ENCODE measurements at places on chromosomes 5 and 9.

DNA sequence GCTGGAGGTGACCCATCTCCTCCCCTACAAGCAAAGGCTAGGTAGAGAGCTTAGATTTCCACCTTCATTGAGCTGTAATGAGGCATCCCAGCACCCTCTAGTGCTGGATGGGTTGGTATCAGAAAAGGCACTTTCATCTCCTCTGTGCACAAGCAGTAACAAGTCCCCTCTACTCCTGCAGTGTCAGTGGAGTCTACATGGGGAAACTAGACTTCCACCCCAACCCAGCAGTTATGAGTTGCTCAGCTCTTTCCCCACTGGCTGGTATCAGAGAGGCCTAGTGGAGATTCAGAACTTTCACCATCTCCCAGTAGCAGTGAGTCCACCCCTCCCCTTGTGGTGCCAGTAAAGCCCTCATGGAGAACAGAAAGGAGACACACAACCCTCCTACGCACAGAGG, 17.9 kb downstream of the FCN1 start:
- DNase-seq = no peak

- DNase-seq = no peak
Observed at GRCh38 chr9:35481347-35481975, 8.4 kb upstream of the RUSC2 start.

GRCh38 chr5:14123551-14123950, 19.6 kb upstream of the TRIO start:
- no peak for DNase-seq

GRCh38 chr5:92907938-92908606, 672.9 kb downstream of the NR2F1-AS1 start:
- no peak for DNase-seq

- no peak for DNase-seq
Observed at GRCh38 chr9:111566234-111566633, 33.2 kb downstream of the PTGR1 start.

DNA sequence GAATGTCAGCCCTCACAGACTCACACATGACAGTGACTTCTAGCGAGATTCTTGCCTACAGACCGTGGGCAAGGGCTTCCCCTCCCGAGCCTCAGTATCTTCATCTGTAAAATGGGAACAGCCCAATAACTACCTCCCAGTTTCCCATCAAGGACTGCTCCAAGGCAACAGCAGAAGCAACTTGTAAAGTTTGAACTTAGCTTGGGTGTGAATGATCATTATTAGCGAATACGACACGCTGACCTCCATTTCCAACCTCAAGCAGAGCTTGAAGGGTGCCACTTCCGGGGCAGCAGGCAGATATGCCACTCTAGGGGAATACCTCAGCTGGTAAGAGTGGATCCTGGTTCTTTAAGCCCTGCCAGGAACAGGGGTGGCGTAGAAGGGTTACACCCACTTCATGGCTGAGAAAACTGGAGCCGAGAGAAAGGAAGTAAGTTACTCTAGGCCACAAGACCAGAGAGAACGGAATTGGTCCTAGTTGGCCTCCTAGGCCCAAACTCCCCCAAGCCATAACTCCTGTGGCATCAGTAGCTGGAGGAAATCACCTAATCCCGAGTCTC, 2.0 kb downstream of the RNF44 start:
- DNase-seq = no peak

DNA sequence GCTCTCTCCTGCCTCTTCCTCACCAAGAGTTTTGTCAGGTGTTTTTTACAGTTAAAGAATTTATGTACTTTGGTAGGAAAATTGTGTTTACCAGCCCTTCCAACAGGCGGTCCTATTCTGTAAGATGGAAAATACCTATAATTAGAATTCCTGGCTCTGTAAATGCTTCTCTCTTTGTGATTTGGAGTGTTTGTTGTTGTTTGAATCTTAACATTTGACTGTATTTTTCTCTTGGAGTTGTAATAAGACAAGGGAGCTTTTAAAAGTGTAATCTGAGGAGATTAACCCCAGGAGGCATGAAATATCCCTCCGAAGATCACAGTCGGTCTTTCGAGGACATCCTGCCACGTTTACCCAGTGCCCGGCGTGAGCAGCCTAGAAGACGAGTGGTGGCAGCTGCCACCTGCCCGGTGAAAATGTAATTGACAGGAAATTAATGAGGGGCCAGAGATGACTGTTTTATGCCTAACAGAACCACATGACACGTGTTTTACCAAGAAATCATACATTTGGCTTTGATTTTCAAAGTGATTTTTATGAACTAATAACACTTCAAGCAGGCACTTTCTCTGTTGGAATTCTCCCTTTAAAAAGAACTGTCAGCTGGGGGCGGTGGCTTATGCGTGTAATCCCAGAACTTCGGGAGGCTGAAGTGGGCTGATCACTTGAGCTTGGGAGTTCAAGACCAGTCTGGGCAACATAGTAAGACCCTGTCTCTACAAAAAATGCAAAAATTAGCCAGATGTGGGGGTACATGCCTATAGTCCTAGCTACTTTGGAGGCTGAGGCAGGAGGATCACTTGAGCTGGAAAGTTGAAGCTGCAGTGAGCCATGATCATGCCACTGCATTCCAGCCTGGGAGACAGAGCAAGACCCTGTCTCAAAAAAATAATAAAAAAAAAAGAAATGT, 20.0 kb downstream of the ANKRD33B start:
- DNase-seq = no peak

- DNase-seq = no peak
Observed at GRCh38 chr5:14122089-14122488, 21.1 kb upstream of the TRIO start.
